Mesenteric fat pad (tissue), 1 donor: ENCODE measurements at places on chromosomes 3 and 15. TPM values are rescaled to one million over a fixed set of nuclear protein-coding genes. Genes with fewer than 3 reads are reported as not detected.

- DNase-seq = no peak
These were observed 312.1 kb downstream of the TAFA4 start for GRCh38 chr3:68620211-68620610.

DNA sequence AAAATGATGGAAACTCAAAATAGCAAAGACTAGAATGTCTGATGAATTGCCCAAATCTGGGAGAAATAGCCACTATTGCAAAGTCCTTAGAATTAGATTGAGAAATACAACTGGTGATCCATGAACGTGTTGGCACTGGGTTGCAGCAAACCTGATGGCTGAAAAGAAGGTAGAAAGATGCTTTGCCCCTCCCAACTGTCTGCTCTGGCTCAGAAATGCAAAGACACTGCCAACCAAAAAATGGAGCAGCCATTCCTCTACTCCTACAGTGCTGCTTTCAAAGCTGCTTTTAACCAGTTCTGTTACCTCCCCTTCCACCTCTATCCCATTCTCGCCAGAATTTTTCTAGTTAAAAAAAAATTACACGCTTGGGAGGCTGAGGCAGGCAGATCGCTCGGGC lies 60.7 kb downstream of the CPA3 start:
- DNase-seq = no peak

DNA sequence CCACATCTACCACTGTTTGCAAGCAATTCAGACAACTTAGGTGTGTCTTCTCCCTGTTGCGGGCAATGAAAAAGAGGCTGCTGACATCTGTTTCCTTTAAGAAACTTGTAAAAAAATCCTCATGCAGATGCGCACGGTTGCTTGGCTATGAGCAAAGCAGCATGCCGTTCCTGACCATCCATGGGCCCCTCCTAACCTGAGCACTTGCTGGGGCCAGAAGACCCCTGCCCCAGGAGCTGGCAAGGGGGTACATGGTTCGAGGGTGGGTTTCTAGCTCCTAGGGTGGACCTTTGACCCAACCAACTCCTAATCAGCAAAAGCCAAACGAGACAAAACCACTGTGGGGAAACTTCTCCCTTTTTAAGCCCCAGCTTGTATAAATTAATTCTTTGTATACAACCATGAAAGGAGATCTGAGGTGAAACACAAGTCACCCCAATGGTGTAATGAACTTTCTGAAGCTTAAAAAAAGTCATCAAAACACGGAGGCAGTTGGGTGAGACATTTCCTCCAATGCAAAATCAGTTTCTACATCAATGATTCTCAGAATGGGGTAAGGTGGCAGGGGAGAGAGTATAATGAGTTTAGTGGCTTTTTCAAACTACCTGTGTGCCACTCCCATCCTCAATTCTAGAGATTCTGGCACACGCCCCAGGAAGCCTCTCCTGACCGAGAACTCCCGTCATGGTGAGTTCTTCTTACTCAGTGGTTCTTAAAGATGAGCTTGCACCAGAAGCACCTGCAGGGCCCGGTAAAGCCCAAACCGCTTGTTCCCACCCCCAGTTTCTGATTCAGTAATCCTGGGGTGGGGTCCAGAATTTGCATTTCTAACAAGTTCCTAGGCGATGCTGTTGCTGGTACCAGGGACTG lies 44.1 kb downstream of the CPN2 start:
- peak; percentile 30 for DNase-seq

Gene TAGLN3
- not detected for total RNA-seq

- DNase-seq = no peak
These were observed 1.7 kb upstream of the COL7A1 start for GRCh38 chr3:48596676-48597407.

DNA sequence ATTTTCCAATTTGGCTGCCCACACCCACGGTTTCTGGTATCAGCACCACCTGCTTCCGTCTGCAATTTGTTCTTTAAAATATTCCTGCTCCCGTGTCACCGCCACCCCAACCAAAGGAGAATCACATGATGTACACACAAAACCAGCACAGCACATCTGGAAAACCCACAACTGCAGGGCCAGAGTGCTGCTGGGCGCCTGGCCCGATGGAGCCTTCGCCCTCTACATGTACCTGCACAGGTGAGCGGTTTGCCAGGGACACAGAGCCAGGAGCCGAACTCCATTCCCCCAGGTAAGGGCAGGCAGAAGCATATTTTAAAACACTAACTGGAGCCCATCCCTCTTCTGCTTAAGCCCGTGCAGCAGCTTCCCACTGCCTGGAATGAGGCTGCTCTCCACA lies 75.6 kb downstream of the ADAMTS17 start:
- DNase-seq = peak; percentile 69

DNA sequence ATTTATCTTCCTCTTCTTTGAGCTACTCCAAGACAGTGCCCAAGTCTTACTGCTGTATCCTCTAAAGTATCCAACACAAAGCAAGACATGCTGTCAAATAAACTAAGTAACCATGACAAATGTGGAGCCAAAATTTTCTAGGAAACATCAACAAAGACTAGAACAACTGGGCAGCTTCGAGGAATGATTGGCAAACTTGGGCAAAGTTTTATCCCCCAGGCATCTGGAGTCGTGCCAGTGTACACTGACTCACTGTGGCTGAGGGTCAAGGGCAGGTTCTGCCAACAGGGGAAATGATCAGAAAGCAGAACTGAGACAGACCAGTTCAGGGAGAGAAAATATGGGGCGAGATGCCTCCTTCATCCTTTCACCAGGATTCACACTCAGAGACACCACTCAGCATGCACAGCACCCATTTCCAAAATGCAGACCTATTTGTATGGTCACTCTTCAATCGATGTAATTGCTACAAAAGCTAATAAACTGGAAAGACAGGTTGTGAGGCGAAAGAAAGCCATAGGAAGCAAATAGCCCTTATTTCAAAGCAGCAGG lies 65.8 kb downstream of the MB21D2 start:
- DNase-seq = no peak

Gene ADAMTS7
- total RNA-seq = 13.2 TPM
